ENCODE measurements at places on chromosomes 7 and 10.

DNA sequence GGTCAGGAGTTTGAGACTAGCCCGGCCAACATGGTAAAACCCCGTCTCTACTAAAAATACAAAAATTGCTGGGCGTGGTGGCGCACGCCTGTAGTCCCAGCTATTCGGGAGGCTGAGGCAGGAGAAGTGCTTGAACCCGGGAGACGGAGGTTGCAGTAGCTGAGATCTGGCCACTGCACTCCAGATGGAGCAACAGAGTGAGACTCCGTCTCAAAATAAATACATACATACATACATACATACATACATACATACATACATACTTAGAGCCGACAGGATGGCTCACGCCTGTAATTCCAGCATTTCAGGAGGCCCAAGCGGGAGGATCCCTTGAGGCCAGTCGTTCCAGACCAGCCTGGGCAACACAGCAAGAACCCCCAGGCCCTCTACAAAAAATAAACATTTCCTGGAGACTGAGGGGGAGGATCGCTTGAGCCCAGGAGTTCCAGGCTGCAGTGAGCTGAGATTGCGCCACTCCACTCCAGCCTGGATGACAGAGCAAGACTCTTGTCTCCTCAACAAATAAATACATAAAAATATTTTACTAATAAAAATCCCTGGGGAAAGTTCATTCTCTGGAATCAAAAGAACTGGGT lies 90.9 kb upstream of the TNRC18 start:
- DNase-seq = no peak

DNA sequence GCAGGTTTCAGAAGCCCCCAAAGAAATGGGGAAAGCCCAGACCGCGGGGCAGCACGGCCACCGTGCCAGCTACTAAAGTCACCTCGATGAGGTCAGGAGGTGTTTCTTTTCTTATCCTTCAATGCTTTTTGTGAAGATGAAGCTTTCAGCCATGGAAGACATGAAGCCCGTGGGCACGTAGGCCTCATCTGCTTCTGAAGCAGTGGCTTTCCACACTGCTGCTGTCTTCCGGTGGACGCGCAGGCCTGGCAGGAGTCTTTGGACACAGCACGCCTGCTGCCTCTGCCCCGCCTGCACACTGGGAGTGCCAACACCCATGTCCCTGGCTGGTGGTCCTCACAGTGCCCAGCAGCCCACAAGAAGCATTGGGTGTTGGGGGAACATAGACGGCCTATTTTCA lies 185.5 kb downstream of the EBF3 start:
- DNase-seq = no peak

- DNase-seq = peak; percentile 68
Measured at GRCh38 chr10:70146489-70147258, at the start of gene TYSND1. Gene TYSND1, minus strand, starts transcription at chr10:70146700. Its CDS starts 114 bp downstream, at chr10:70146586.

- DNase-seq = no peak
Measured at GRCh38 chr10:119284679-119285096, 77.3 kb downstream of the GRK5 start.

GRCh38 chr7:111958431-111958830 lies 247.8 kb downstream of the DOCK4 start:
- no peak for DNase-seq

GRCh38 chr10:117516681-117517080 lies 25.9 kb upstream of the EMX2 start:
- DNase-seq = no peak

DNA sequence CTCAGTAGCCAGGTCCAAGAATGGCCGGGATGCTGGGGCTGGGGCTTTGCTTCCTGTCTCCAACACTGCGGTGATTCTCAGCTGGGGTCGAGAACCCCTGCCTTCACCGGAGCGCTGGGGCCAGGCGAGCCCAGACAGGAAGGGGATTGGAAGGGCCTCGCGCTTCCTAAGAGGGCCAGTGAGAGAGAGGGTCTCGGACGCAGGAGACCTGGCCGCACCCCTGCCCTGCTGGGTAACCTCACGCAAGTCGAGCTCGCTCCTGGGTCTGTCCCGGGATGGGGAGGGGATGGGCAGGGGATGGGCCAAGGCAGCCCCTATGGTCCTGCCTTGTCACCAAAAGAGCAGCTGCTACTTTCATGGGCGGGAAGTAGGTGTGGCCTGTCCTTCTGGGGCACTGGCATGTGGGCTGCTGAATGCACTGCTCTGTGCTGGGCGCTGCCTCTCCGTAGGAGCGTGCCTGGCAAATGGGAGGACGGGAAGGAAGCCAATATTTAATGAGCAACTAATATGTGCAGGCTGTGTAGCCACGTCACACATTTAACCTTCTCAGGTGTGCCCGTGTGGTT lies 20.0 kb downstream of the KCNK18 start:
- DNase-seq = no peak

DNA sequence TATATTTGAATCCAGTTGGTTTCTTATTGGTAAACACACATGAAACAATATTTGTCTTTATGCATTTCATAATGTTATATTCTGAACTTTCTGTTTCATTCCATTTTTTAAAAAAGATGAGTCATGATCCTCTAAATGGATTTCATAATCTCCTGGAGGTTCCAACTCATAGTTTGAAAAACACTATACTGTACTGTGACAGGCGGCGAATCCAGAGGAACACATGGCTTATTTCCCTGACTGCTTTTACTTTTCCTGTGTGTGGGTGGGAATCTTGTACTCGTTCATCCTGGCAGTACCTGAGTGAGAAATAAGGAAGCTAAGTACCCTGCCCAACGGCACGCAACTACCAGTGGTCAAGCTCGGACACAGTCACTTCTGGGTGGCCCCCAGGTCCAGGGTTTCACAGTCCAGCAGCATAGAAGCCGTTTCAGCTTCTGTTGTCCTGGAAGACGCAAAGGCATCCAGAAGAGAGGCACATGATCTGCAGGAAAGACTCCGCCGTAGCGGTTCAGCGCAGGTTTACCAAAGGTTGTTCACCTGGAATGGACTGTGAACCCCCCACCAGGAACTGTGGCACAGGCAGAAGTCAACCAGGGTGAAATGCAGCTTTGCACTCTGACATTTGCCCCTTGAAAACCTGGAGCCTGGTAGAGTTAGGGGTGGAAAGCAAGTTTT lies 117.7 kb downstream of the CCNY start:
- DNase-seq = peak; percentile 25

GRCh38 chr7:11914645-11915044 lies 82.6 kb upstream of the THSD7A start:
- no peak for DNase-seq

DNA sequence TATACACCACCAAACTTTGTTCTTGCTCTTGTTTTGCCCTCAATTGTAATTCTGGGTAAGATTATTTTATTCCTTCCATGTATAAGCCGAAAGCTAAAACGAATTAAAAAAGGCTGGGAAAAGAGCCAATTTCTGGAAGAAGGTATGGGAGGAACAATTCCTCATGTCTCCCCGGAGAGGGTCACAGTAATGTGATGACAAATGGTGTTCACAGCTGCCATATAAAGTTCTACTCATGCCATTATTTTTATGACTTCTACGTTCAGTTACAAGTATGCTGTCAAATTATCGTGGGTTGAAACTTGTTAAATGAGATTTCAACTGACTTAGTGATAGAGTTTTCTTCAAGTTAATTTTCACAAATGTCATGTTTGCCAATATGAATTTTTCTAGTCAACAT lies 12.5 kb upstream of the CFAP69 start:
- no peak for DNase-seq

GRCh38 chr10:77776487-77776886 lies 138.9 kb upstream of the KCNMA1 start:
- no peak for DNase-seq

- no peak for DNase-seq
Measured at GRCh38 chr10:28177944-28178637, 124.8 kb downstream of the MPP7 start.

- DNase-seq = no peak
Measured at GRCh38 chr7:121872831-121873288, at the start of gene PTPRZ1. Gene PTPRZ1, plus strand, starts transcription at chr7:121873161. Its CDS starts 339 bp downstream, at chr7:121873500.

- DNase-seq = no peak
Measured at GRCh38 chr7:138835087-138835486, 37.1 kb upstream of the ATP6V0A4 start.

GRCh38 chr7:98995523-98996149 lies 117.3 kb downstream of the TRRAP start:
- no peak for DNase-seq

GRCh38 chr10:123639131-123639530 lies 27.0 kb upstream of the GPR26 start:
- no peak for DNase-seq

- no peak for DNase-seq
Measured at GRCh38 chr7:152112829-152113228, 87.4 kb downstream of the GALNT11 start.

DNA sequence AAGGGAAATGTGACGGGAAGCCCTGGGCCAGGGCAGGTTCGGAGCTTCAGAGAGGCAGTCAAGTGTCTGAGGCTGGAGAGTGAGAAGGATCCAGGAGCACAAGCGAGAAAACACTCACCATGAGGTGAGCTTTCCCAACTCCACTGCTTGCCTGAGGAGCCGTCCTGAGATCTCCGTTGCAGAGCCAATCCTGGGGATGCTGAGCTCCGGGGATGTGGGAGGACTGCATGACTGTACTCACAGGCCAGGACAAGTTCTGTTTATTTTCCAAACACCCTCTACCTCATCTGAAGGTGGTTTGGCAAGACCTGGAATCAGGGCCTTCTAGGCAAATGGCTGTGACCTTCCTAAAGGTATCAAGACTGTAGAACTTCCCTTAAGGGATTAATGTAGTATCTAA lies 38.7 kb downstream of the GLI3 start:
- no peak for DNase-seq

- no peak for DNase-seq
Measured at GRCh38 chr10:12466704-12467305, 117.5 kb downstream of the CAMK1D start.

DNA sequence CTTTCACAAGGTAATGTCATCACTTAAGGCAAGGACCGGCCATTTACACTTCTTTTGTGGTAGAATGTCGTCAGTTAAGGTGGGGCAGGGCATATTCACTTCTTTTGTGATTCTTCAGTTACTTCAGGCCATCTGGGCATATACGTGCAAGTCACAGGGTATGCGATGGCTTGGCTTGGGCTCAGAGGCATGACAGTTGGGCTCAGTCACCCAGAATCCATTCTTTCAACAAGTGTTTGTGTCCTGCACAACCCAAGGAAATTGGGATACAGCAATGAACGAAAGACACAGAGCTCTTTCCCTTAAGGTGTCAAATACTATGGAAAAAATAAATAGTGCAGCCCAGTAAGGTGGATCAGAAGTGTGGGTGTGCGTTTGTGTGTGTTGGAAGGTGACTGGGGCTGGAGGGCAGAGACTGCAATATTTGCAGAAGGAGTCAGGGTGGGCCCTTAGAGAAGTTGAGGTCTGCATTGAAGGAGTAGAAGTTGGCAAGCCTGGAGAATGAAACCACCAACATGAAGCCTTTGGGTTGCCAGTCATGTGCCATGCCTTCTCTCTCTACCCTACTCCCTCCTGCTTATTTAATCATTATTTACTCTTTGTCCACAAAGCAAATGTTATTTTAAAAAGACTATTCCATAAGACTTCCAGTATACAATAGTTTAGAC lies 222.8 kb upstream of the PRKCQ start:
- no peak for DNase-seq

DNA sequence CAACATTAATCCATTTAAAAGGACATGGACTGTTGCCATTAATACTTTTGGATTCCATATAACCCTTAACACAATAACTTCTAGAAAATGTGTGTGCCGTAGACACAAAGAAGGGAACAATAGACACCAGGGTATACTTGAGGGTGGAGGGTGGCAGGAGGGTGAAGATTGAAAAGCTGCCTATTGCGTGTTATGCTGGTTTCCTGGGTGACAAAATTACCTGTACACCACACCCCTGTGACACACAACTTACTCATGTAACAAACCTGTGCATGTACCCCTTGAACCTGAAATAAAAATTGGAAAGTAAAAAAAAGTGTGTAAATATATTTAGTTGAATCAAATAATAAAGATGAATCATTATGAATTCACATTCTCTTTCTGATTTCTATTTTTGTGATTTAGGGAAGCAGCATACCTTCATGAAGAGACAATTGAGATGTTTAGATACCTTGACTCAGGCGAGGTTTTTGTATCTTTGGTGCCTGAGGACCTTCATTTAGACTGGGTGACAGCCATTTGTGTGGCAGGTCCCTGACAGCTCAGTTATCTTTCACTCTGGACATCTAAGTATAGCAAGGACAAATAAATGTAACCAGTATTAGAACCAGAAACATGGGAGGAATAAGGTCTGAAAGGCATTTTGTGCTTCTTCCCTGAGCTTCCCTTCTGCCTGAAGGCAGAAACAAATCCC lies 28.7 kb downstream of the GIMAP8 start:
- DNase-seq = no peak

- DNase-seq = no peak
Measured at GRCh38 chr10:128206676-128207075, 80.5 kb upstream of the MKI67 start.

- no peak for DNase-seq
Measured at GRCh38 chr7:21193895-21194294, 234.0 kb upstream of the SP4 start.

DNA sequence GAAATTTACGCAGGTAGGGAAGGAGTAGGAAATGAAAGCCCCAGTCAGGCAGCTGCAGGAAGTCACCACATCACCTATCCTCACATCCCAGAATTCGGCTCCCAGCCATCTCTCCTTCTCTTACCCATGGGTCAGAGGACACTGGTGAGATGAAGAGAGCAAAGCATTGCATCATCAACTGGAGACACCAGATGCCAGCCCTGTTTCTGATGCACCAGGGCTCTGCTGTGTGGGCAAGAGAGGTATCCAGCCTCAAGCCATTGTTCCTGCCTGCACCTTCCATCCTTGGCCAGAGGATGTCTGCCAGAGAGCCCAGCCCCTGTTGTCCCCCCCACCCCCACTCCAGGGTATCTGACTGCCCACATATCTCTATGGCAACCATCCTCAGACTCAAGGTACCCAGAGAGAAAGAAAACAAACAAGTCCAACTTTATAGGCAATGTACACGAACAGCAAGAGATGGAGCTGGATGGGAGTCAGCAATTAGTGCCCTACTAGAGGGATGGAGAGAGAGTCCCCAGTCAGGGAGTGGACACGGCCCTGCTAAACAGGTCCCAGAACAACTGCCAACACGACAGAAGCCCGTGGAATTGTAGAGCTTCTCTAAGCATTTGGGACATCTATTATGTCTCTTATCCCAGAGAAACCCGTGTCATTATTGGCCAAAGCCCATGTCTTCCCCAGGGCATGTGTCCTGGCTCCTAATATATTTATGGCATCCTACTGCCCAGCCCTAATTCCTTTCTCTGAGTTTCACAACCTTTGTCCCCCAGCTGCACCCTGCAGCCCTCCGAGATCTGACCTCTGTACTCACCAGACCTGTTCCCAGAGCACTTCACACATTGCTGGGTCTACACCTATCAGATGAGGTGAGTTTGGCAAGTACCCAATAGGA lies 2.8 kb downstream of the CAMK2G start:
- DNase-seq = no peak
